ENCODE measurements at places on chromosomes 7 and 10.

- no peak for DNase-seq
Measured at GRCh38 chr7:28986028-28986764, 28.1 kb upstream of the TRIL start.

DNA sequence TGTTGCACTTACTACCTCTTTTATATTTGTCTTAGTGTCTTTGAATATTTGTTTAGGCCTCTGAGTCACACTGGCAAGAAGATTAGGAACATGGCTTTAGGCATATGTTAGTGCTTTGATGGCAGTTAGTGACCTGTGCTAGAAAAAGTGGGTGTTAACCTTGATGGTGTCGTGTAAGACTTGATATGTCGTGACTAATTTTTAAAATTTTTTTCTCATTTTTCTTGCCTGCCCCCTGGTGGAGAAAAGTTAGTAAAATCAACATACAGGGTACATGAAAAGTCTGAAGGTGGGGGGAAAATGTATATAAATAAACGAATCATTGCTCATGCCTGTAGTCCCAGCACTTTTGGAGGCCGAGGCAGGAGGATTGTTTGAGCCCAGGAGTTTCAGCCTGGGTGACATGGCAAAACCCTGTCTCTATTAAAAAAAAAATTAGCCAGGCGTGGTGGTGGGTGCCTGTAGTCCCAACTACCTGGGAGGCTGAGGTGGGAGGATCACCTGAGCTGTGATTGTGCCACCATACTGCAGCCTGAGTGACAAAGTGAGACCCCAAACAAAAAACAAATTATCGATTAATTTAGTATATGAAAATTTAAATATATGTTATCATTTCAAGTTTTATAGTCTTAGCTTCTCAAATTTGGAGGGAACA lies 44.6 kb downstream of the TAX1BP1 start:
- DNase-seq, result peak; percentile 52

GRCh38 chr10:65940816-65941662 lies 984.8 kb upstream of the LRRTM3 start:
- DNase-seq, result no peak

- no peak for DNase-seq
Measured at GRCh38 chr7:2498708-2499107, 20.9 kb upstream of the LFNG start.

DNA sequence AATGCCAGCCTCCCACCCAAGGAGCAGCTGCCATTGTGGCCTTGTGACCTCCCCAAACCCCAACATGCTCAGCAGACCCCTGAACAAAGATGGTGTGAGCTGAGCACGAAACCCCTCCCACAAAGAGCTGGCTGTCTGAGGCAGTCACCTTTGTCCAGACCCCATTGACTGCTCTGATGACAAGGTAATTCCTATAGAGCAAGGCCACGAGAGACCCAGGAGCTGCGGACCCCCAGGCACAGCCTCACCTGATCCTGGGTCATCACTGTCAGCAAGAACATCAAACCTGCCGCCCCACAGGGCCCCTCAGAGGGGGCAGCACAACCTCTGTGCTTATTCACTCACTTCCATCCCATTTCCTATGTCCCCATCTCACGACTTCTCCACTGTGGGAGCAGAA lies 102.6 kb downstream of the CPXM2 start:
- DNase-seq, result no peak

DNA sequence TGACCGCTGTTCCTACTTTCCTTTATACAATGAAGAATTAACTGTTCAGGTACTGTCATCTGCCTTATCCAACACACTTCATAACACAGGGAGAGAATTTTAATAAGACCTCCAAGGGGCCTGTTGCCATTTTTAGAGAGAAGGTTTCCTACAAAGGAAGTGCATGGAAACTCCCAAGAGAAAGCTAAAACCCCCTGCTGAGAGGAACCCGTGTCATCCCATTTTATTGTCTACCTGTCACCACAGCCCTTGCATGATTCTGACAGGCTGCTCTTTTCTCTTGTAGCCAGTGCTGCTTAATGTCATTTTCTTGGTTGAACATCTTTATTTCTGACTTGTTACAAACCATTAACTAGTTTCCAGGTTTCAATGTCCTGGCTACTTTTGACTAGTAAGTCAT lies 98.4 kb downstream of the SNX10 start:
- no peak for DNase-seq

DNA sequence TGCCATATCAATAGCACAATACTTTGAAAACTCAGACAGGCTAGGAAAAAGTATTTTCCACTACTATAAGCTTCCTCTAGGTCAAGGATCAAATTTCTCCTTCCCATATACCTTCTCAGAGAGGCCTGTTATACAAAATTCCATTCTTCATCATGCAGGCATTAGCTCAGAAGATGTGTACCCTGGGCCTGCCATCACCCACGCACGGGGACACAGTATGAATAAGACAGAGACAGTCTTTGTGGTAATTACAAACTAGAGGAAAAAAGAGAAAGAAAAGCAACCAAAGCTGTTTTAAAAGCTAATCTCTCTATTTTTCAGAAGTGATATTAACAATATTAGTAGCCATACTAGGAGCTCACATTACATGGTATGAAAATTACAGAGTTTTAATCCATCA lies 236.8 kb upstream of the AOAH start:
- DNase-seq, result no peak

DNA sequence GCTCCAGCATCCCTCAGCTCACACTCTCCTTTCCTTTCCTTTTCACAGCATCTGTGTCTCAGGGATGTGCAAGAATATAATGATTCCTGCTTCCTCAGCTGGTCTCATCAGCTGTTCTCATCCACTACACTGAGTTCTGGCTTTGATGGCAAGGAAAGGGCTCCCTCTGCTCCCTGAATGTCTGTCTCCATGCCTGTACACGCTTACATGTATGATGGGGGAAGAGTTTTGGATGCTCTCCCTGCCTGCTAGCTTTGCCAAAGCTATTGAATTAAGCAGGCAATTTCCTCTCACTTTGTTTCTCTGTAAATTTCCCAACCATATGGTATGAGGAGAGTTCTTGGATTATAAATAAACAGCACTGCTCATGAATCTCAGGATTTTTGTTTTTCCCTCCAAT lies 254.5 kb downstream of the SORCS3 start:
- DNase-seq, result no peak

DNA sequence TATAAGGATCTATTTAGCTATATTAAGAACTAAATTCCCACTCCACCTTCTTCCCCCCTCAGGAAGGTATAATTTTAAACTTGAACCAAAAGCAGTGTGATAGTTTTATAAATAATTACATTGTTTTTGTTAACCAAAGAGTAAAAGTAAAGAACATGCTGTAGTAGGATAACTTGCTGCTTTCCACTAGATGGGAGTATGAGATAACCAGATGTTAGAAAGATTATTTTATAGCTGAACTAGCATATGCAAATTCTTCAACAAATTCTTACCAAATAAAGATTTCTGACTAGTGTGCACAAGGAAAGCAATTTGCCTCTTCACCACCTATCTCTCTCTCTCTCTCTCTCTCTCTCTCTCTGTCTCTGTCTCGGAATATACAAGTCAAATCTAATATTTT lies 31.8 kb downstream of the TES start:
- DNase-seq, result no peak

DNA sequence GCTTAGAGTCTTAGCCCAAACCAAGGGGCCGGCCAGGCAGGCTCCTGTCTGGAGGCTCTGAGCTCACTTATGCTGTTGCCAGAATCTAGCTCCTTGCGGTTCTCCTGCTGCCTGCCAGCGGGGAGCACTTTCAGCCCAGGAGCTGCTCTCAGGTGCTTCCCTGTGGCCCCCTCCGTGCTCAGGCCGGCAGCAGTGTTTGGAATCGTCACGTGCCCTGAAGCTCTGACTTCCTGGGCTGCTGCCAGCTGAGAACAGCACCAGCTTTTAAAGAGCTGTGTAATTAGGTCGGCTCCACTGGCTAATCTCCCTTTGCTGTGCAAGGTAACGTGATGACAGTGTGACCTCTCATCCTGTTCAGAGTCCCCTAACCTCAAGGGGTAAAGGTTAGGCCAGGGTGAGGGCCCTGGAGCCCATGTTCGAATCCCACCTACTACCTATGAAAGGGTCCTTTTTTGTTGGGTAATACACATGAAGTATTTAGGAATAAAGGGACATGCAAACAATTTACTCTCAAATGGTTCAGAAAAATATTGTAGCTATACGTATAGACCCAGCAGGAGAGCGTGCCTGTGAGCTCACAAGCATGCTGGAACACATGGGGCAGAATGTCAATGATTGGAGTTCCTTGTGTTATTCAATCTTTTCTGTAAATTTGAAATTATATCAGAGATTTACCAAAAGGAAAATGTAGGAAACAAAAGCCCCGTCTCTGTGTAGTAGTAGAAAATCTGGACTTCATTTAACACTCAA lies 16.6 kb downstream of the ZNF862 start:
- DNase-seq, result peak; percentile 91

DNA sequence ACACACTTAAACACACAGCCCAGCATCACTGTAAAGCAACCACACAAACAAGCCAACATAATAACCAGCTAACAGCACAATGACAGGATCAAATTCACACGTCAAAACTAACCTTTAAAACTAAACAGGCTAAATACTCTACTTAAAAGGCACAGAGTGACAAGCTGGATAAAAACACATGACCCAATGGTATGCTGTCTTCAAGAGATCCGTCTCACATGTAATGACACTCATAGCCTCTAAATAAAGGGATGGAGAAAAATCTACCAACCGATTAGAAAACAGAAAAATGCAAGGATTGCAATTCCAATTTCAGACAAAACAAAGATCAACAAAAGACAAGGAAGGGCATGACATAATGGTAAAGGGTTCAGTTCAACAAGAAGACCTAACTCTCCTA lies 17.2 kb upstream of the PRSS58 start:
- DNase-seq, result no peak

DNA sequence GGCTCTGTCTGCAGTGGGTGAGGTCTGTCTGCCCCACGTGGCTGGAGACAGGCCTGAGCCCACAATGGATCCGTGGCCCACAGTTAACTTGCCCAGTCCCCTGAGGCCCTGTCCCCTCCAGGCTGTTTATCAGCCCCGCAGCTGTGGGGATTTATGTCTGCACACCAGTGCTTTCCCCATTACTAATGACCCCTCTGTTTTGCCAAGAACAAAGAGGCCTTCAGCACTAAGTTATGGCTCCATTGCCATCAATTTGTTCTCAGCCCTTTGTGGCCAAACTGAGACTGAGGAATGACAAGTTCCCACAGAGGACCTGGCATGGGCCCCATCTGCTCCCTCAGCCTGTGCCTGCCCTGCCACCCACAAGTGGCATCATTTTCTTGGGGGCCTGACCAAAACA lies 138.2 kb downstream of the C10orf105 start:
- DNase-seq, result no peak

GRCh38 chr10:97736403-97736901 lies 476 bp upstream of the ZFYVE27 start:
- no peak for DNase-seq

DNA sequence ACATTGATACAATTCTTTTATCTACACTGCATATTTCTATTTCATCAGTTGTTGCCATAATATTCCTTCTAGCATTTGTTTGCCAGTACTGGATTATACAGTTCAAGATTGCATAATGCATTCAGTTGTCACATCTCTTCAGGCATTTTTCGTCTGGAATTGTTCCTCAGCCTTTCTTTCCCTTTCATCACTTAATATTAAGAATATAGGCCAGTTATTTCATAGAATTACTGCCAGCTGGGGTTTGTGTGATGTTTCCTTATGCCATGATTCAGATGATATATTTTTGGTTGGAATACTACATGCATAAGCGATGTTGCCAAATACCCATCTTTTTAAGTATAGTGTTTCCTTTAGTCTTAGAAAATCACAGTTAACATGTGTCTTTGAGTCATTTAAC lies 20.8 kb downstream of the KIFBP start:
- DNase-seq, result no peak

- DNase-seq, result no peak
Measured at GRCh38 chr7:5615190-5616070, 166.0 kb downstream of the RNF216 start.

- no peak for DNase-seq
Measured at GRCh38 chr7:46784732-46785131, 797.2 kb downstream of the TNS3 start.

DNA sequence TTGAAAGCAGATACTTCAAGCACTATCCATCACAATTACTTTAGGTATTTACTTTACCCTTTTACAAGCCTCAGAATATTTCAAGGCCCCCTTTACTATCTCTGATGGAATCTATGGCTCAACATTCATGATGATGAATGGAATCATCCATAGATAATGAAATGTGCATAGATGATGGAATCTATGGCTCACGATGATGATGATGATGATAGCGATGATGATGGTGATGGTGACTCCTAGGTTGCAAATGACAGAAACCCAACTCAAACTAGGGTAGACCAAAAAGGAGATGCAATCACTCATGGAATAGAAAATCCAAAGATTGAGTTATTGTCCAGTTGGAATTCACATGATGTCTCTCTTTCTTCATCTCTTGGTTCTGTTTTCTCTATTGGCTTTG lies 55.7 kb downstream of the NEBL start:
- DNase-seq, result no peak

DNA sequence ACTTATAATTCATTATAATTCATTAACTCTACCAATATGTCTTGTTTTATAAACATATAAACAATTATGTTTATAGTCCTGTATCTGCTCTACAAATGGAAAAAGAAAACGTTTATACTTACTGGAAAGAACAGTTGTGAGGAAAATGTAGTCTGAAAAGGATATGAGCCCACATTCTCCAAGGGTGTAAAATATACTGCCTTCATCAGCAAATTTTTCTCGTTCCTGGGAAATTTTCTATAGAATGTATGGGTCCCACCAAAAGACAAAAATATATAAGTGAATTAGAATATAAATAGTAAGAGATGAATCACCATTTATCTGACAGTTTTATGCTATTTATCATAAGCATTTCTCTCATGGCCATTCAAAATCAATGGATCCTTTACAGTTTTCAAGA lies 117.8 kb downstream of the MICU1 start:
- DNase-seq, result no peak

GRCh38 chr7:84107259-84107658 lies 87.3 kb downstream of the SEMA3A start:
- DNase-seq, result no peak

- DNase-seq, result no peak
Measured at GRCh38 chr10:121221072-121221471, 369.9 kb downstream of the WDR11 start.

DNA sequence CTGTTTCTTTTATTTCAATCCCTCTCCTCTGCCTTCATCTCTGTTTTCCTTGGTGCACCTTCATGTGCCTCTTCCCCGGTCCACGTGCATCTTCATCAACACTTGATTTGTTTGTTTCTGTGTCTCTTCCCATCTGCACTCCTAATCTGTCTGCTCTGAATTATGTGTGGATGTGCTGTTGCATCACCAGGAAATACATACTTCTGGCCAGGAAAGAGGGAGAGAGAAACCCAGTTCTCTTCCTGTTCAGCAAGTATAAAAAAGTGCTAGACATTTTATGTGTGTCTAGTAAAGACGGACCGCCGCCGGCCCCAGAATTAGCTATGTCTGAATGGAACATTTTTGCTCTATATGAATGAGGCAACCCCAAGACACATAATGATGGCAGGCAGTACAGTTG lies 93.8 kb downstream of the CALD1 start:
- no peak for DNase-seq

DNA sequence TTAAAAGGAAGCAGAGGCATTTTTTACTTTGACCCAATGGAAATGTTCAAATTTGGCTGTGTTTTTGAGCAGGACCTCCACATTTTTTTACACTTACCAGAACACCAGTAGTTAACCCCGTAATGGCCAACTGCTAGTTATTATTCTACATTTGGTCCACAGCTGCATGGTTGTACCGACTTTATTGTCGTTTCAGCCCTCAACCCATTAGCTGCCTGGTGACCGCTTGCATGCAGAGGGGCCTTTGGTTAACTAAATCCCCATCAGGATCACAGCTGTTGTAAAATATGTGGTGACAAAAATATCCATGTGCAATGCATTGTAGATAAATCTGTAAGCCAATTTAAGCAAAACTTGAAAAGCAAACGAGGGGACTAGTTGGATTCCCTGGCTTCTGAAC lies 342.2 kb upstream of the MEOX2 start:
- DNase-seq, result no peak
